ENCODE measurements at places on chromosomes 2 and 18. TPM values are rescaled to one million over a fixed set of nuclear protein-coding genes. Genes with fewer than 3 reads are reported as not detected.
A peak's percentile ranks its signal among the peaks of the same experiment; 100 is the strongest.

DNA sequence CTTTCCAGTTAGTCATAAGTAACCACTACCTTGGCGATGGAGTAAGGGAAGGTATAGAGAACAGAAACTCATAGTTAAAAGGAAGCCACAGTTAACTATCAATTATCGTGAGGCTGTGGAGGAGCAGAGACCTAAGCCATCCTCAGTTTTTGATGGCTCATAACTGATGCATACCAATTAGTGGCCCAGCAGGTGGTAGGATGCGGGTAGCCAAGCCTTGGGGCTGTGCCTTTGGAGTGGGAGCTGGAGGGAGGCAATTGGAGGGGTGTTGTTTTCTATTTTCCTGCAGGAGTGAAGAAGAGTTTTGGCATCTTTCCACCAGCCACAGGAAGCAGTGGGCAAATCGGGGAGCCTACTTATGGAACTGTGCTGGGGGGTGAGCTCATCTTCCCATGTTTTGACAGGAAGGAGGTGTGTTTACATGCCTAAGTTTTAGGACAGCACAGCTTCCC lies 194.8 kb downstream of the TPGS2 start:
- DNase-seq, result no peak

- no peak for DNase-seq
These were observed 8.0 kb upstream of the SF3B1 start for GRCh38 chr2:197442857-197443256.

GRCh38 chr2:157725846-157726245 lies 97.2 kb upstream of the ACVR1C start:
- DNase-seq, result no peak

- no peak for DNase-seq
These were observed 5.1 kb downstream of the FECH start for GRCh38 chr18:57581301-57581934.

Gene TUBA4B
- total RNA-seq, result not detected

DNA sequence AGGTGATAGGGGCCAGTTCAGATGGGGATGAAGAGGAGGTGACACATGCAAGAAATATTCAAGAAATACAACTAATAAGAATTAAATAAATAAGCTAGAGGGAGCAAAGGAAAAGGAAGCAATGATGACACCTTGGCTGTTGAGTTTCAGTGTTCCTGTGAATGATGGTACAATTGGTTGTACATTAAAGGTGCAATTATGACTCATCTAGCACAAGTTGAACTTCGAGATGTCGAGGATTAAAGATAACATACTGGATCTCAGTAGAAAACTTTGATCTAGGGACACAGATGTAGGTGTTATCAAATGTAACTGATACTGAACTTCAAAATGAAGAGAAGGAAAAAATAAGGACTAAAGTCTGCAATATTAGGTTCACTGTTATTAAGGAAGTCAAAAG lies 760.6 kb upstream of the CHAC2 start:
- no peak for DNase-seq

GRCh38 chr2:97662895-97663625 lies 784 bp downstream of the ACTR1B start:
- DNase-seq, result peak; percentile 81

DNA sequence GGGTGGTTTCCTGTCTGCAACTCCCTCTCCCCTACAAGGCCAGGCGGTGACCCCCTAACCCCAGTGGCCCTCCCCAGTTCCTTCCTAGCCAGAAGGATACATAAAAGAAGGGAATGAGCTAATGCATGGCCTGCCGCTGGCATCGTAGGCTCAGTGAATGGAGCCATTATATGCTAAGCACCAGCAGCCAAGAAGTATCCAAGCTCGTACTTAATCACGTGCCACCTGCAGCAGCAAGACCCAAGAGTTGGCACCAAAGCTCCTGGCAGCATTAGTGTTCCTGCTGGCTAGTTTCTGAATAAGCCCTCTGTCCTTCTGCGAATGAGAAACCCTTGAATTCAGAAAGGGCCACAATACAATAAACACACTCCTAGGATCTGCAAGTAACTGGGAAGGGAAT lies 4.3 kb downstream of the DBI start:
- DNase-seq, result no peak

- no peak for DNase-seq
These were observed 95.9 kb downstream of the KCNF1 start for GRCh38 chr2:11007331-11008264.

Gene STARD6
- 0.85 TPM for total RNA-seq
